ENCODE measurements at places on chromosomes 16 and 17. TPM values are rescaled to one million over a fixed set of nuclear protein-coding genes. Genes with fewer than 3 reads are reported as not detected.

Gene MT1M
- total RNA-seq: 10.2 TPM

Gene PYY
- total RNA-seq: not detected

Gene VAT1L
- 0.89 TPM for total RNA-seq

Gene TTYH2
- 6.1 TPM for total RNA-seq

DNA sequence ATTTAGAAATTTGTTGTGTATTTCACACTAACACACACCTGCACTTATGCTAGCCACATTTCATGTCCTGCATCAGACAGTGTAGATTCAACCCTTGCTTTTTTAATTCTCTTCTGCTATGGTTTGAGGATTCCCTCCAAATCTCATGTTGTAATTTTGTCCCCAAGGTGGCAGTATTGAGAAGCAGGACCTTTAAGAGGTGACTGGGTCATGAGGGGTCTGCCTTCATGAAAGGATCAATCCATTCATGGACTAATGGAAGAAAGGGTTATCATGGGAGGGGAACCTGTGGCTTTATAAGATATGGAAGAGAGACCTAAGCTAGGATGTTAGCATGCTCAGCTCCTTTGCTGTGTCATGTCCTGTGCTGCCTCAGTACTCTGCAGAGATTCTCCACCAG, 1032.2 kb downstream of the CDH11 start:
- no peak for ATAC-seq

DNA sequence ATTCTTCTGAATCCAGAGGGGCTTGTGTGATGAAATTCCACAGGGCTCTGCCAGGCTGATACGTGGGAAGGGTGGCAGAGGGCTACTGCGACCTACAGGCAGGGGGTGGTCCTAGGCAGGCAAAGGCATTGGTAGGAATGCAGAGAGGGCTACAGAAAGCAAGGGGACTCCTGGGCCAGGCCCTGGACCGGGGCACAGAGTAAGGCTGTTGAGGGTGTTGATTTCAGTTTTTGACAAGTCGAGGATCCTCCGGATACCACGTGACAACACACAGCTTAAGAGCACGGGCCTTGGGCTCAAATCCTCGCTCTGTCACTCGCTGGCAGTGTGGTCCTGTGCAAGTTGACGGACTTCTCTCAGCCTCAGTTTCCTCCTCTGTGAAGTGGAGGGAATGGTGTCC, 19.1 kb upstream of the DOC2B start:
- peak; percentile 7 for ATAC-seq

GRCh38 chr17:79859676-79860615, 20.7 kb upstream of the CBX4 start:
- no peak for ATAC-seq

DNA sequence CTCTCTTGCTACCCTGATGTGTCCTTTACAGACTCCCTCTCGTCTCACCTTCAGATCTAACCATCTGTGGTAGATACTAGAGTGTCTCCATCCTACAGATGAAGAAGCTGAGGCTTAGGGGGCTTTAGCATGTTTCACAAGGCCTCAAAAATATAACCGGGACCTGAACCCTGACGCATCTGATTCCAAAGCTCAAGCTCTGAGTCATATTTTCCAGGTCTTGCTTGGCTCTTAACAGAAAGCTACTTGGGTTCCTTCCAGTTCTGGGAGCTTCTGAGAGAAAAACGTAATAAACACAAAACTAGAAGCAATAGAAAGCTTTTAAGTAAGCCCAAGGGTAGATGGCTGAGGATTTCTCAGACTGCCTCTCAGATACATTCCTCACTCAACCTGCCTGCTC, 224.3 kb upstream of the EEF2KMT start:
- ATAC-seq: no peak

GRCh38 chr16:25143928-25144327, 32.4 kb downstream of the LCMT1 start:
- ATAC-seq: no peak

DNA sequence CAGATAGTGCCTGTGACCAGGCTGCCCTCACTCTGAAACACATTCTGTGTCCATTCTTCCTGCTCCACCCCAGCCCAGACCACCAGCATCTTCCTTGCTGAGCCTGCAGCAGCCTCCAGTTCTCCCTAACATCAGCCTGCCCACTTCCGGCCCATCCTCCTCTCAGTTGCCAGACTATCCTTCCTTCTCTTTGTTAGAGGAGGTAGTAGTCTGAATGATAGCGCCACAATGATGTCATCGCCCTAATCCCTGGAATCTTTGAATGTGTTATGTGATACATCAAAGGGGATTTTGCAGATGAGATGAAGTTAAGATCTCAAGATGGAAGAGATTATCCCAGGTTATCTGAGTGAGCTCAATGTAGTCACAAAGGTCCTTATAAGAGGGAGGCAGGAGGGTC, 3.2 kb upstream of the ZDHHC1 start:
- ATAC-seq: no peak

GRCh38 chr17:50344731-50345365, 1.1 kb upstream of the XYLT2 start:
- ATAC-seq: no peak

Data from gastroesophageal sphincter (tissue), 4 donors.